CD4-positive, alpha-beta T cell (primary cell): ENCODE measurements at places on chromosomes 1 and 21.

- DNase-seq = no peak
Measured at GRCh38 chr1:84152649-84153056, 8.6 kb downstream of the PRKACB start.

- DNase-seq = no peak
Measured at GRCh38 chr1:212110617-212111016, 75.1 kb downstream of the DTL start.

DNA sequence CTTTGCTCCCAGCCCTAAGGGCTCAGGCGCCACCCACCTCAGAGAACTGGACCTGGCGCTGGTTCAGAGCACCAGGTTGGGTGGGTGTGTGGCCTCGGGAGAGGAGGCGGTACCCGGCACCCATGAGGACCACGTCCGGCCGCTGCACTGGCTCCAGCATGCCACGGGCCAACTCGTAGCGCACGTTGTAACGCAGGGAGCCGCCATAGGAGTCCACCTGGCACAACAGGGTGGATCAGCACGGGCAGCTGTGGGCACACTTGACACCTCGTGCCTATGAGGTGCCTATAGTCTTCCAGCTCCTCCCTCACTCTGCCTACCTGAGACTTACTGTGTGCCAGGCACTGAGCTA lies 56.5 kb downstream of the HSPG2 start:
- no peak for DNase-seq

- DNase-seq = no peak
Measured at GRCh38 chr1:211775170-211775569, 55.4 kb downstream of the LPGAT1 start.
